Activated naive CD8-positive, alpha-beta T cell treated with anti-CD3 and anti-CD28 coated beads for 36 hours (primary cell): ENCODE measurements at places on chromosomes 12 and 14. TPM values are rescaled to one million over a fixed set of nuclear protein-coding genes. Genes with fewer than 3 reads are reported as not detected.
A peak's percentile ranks its signal among the peaks of the same experiment; 100 is the strongest.

The CBLN3 gene
- 5.5 TPM for total RNA-seq

The GRIN2B gene
- not detected for total RNA-seq

The UBR7 gene
- total RNA-seq, result 41.3 TPM

The PPP4R4 gene
- 1.4 TPM for total RNA-seq

The AQP6 gene
- not detected for total RNA-seq

The ZC2HC1C gene
- total RNA-seq, result 0.40 TPM

The PHLDA1 gene
- 41.9 TPM for total RNA-seq

DNA sequence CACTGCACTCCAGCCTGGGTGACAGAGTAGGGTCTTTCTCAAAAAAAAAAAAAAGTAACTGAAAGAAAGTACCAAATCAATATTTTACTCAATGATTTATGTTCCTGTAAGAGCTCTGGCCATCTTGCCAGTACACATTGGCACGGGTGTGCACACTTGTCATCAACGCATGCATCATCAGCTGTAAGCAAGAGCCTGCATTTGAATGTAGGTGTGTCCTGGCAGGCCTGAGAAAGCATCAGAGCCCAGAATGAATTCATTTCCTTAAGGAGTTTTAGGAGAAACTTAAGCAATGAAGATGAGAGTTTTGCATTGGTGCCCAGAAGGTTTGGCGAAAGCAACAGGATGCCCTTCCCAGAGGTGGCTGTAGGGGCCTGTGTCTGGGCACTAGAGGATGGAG, 88.5 kb upstream of the FZD10 start:
- no peak for DNase-seq

DNA sequence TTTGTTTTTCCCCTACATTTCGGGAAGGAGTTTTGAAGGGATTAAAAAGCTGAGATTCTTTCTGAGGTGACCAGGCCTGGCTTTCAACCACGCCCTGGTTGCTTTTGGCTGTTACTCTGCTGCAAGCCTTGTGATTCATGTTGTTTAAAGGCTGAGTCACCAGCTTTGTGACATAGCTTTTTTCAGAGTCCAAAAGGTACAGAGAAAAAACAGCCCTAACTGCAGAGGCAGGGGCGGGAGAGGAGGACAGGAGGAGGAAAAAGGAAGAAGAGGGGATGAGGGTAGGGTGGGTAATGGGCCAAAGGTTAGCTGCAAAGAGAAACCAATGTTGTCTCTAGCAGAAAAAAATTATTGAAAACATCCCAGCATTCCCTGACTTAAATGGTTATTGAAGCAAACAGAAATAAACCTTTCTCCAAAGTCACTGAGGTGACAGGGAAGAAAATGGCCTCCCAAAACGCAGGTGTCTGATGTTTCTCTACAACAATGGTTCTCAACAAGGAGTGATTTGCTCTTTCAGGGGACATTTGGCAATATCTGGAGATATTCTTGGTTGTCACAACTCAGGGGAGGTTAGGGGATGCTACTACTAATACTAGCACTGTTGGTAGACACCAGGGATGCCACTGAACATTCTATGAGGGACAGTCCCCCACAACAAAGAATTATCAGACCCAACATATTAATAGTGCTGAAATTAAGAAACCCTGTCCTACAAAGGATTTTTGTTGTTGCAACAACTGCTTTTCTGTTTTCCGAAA, 2.1 kb upstream of the UBC start:
- DNase-seq, result peak; percentile 44

DNA sequence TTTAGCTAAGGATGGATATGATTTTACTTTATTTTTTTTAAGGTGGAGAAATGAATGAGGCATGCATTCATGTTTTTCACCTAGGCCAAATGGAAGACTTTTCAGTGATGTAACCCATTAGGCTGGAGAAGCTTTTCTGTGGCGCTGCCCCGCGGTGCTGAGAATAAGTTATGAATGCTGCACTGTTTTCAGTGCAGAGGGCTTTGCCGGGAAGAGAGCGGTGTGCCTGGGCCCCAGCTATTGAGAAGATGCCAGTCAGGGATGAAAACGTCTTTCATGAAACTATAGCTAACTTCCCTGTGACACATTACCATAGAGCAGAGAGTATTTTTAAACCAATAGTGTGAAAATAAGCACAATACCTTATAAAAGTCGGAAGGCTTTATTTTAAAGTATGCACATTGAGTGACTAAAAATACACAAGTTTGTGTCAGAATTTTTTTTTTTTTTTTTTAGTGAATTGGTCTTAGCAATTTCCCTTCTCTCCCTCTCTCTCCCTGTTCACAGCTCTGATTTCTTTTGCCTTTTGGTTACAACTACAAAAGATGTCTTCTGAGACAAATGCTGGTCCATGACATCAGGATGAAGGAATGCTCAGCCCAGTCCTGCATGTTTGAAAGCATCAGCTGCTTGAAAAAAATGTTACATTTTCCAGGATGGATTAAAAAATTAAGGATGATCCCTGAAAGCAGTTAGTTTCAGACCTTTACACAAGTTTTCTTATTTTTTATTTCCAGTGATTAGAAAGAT, 48.3 kb downstream of the NPAS3 start:
- DNase-seq, result no peak

- DNase-seq, result no peak
Observed at GRCh38 chr12:128753438-128753837, 70.3 kb downstream of the SLC15A4 start.

DNA sequence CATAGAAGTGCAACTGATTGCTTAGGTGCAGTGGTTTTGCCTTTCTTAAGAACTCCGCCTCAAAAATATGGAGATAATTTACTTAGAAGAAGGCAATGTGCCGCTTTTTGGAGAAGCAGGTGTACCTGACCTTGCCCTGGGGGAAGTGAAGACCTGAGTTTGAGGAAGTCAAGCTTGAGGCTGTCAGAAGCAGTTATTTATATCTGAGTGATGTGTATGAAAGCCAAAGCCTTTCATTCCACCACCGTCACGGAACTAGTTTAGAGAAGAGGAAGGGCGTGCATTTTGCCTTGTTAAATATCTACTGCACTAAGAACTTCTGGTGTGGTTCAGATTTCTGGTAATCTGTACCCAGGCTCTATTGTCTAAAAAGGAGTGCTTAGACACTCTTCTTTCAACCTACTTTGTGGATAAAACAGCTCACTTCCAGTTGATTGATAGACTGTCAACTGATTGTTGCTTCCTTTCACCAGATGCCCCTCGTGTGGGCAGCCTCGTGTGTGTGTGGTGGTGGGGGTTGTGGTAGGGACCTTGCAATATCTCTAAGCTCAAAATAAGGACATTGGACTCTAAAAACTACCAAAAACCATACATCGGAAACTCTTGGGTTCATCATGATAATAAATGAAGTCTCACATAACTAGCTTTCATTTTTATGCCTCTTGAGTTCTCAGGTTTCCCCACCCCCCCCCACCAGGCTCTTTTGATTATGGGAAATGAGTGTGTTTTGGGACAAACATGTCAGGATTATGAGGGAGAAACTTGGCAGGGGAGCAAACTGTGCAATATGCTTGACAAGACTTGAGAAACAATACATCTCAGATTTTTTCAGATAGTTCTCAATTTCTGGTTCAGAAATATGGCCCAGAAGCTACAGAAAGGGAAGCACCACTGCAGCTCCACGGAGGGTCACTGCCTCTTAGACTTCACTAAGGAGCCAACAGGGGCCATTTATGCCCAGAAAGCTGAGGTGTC, 78.6 kb downstream of the ARF6 start:
- peak; percentile 70 for DNase-seq

DNA sequence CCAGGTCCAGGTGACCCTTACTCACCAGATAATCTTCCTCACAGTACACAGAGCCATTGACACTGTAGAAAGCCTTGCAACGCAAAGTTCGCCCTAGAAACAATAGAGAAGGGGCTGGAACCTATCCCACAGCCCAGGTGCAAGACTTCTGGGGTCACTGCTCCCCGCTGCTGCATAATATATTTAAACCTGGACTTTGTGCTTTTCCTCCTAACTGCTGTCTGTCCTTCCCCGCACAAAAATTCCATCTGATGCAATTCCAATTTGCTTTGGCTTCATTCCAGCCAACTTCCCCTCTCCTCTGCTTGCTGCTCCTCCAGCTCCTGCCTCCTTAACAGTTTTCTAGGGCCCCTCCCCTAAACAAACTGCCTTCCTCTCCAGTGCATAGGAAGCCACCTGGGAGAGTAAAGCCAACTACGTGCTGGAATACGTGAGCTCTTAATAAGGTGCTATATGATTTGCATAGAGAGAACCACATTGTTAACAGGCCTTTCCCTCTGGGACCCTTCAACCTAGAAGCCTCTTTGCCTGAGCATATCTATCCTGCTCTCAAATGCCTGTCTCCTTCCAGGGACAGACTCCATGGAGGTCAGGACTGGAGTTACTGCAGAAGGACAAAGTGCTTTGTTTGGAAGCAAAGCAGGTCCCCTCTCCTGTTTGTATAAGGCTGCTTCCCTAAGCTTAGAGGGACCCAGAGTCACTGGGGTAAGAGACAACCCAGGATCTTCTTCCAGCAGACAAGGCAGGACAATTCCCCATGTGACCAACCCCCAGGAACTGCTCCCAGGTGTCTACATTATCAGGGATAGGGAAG, 5.5 kb downstream of the AJUBA start:
- no peak for DNase-seq

DNA sequence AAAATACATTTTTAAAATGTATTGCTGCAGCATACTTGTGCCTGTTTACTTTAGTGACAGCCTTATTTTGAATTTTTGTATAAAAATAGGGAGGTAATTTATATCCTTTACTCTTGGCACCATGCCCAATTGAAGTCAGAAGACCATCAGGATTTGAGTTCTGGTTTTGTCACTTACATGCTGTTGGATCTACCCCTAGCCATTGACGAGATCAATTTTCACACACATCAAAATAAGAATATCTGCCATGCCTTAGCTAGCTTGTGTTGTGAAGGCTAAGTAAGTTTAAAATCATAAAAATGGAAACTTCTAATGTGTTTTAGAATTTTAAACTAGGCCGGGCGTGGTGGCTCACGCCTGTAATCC, 381.8 kb downstream of the KCNH5 start:
- no peak for DNase-seq

DNA sequence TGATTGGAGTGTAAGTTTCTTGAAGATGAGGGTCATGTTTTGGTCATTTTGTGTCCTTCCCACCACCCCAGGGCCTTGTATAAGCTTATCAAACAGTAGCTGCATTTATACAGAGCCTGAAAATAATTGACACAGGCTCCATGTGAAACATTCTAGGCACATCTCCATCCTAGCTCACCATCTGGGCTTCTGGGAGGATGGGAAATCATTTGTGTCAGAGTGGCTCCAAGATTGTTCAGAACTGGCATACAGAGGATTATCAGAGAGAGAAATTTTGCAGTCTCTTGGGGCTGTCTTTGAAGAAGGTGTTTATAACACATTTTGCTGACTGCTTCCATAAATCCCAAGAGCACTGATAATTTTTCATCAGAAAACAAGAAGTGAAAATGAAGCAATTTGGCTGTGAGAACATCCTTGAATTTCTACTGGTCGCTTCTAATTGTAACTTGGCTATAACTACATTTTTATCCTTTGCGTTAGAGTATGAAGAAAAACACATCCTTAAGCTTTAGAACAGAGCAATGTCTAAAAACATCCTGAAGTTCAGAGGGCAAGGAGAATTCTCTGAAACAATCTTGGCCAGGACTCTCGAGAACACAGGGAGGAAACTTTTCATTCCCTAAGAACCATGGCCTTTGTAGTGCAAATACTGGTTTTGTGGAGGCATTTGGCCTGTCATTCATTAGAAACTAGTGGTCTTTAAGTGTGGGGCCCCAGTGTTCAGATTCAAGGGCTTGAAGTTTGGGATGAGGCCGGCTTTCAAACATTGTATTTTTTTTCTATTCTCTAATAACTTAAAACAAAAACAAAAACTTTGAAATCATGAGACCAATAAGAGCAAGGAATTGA, 151.1 kb downstream of the DACT1 start:
- no peak for DNase-seq

GRCh38 chr12:116959845-116960514, 49.2 kb downstream of the FBXW8 start:
- peak; percentile 38 for DNase-seq

DNA sequence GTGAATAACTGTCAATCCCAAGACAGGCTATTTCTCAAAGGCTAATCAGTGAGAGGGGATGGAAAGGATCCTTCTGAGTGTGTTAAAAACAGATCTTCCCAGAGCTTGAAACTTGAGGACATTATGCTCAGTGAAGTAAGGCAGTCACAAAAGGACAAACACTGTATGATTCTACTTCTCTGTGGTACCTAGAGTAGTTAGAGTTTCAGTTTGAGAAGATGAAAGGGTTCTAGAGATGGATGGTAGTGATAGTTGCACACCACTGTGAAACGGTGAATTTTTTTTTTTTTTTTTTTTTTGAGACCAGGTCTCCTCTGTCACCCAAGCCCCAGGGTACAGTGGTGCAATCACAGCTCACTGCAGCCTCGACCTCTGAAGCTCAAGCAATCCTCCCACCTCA, 133.8 kb downstream of the SAMD4A start:
- DNase-seq, result no peak

DNA sequence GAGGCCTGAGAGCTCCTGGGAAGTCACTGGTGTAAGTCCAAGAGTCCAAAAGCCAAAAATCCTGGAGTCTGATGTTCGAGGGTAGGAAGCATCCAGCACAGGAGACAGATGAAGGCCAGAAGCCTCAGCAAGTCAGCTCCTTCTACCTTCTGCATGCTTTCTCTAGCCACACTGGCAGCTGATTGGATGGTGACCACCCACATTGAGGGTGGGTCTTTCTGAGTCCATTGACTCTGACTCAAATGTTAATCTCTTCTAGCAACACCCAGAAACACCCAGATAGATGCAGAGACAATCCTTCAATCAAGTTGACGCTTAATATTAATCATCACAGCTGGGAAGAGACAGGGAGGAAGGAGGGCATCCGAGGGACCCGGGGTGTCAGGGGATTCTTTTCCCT, 305.8 kb downstream of the AACS start:
- no peak for DNase-seq

DNA sequence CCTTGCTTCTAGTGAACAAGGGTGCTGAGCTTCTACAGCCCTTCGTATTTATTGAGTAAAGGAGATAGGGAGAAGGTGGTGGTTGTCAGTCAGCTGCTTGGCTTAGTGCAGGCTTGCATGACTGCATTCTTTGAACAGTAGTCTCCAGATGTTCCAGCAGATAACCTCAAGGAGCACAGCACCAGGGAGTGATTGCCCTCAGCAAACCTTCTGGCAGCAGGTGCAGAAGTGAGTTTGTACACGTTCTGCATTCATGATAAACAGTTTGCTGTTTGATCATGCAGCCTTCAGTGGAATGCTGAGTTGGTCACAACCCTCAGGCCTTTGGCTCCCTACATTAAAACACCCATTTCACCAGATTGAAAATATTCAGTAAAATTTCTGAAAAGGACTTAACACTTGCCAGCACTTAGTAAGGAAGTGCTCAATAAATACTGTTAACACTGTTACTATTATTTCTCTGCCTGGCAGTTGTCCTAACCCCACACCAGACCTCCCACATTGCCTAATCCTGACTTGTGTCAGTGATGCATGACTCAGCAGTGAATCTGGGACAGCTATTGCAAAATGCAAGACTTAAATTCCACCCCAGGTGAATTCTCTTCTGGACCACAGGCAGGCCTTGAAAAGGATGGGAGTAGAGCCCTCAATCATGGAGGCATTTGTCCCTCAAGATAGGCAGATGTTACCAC, 18.9 kb upstream of the CARMIL3 start:
- DNase-seq, result no peak
